ENCODE measurements at places on chromosomes 3 and 15. TPM values are rescaled to one million over a fixed set of nuclear protein-coding genes. Genes with fewer than 3 reads are reported as not detected.

The CDCP1 gene
- total RNA-seq: 2.9 TPM

DNA sequence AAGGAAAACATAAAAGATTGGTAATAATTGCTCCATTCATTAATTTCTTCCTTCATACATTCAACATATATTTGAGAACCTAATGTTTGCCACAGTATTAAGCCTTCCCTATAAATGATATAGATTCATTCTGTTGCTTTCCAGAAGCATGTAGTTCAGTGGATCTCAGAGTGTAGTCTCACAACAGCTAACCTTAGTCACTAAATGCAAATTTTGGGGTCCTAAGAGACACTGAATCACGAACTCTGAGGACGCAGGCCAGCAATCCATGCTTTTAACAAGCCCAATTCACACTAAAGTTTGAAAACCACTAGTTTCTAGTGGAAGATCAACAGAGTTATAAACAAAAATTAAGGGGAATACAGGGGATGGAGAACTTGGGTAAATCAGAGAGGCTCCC is 7.2 kb upstream of the AQR start:
- DNase-seq: no peak

DNA sequence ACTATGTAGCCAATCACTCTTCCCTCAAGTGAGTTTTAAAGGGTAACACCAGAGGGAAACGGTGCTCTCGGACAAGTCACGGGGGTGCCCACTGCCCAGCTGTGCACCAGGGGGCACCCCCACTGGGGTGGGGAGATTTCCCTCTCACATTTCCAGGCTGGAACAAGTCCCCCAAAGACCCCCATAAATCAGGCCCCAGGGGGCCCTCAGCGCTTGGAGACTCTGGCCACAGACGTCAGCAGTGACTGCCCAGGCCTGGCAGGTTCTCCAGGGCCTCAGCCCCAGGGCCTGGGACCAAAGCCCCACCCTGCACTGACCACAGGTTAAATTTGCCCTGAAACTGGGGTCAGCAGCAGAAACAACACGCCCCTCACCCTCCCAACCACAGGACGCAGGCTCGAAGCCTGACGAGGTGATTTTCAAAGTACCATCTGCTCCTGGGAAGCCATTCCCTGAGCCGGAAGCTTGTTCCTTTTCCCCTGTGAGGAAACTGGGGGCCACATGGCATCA is 17.0 kb downstream of the XXYLT1 start:
- no peak for DNase-seq

- no peak for DNase-seq
Observed at GRCh38 chr3:47512416-47513124, 942 bp downstream of the ELP6 start.

GRCh38 chr3:155753038-155753639 is 8.3 kb upstream of the PLCH1 start:
- no peak for DNase-seq

All from urinary bladder (tissue), 4 donors.